ENCODE measurements at places on chromosomes 1 and 21. TPM values are rescaled to one million over a fixed set of nuclear protein-coding genes. Genes with fewer than 3 reads are reported as not detected.

DNA sequence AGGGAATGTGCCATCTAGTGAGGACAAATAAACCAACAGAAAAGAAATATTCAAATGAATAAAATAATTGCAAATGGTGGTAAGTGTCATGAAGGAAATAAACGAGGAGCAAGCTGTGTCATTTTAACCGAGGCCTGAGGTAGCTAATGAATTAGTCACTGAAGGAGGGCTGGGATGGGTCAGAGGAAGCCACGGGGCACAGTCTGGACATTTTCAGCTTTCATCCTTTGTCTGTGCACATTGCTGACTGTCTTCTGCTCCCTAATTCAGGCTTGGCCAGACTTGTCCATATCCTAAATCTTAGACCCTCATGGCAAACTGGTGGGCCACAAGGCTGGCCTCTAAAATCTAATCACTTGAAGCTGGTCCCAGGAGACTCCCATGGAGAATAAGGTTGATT, 138.4 kb downstream of the RHOU start:
- DNase-seq = no peak

GRCh38 chr1:29500041-29500440, 263.7 kb downstream of the PTPRU start:
- no peak for DNase-seq

DNA sequence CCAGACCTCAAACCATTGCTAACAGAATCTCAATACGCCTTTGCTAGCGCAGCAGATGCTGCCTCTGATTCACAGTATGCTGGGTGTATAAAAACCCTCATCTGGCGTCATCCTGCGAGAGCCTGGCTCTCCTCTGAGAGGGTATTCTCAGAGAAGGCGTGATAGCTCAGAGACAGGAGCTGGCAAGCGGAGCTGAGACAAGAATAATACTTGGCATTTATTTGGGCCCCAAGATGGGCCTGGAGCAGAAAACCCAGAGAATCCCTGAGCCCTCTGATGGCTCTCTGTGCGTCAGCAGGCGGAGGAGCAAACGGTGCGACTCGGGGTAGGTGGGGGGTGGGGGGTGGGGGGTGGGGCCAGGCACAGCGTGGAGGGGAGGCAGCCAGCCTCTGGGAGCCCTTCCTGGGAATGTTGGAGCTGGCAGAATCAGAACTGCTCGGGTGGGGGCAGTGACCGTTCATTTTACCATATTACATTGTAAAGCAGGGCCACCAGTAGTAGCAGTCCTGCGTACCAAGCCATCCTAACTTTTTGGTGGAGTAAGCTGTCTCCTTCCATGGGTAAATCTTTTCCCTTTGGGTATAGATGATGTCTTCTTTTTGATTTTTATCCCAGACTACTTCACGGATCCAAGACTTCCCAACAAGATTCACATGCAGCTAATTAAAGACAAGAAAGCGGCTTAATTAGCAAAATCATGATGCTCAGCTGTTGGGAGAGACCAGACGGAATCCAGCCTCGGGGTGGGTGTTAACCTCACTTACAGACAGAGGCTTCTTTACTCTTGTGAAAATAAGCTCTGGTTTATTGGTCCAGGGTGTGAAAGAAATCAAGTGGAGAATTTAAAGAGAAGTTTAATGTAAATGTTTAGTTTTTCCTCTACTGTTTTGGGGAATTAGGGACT, 7.1 kb downstream of the RIIAD1 start:
- no peak for DNase-seq

Gene CFHR2
- not detected for total RNA-seq

DNA sequence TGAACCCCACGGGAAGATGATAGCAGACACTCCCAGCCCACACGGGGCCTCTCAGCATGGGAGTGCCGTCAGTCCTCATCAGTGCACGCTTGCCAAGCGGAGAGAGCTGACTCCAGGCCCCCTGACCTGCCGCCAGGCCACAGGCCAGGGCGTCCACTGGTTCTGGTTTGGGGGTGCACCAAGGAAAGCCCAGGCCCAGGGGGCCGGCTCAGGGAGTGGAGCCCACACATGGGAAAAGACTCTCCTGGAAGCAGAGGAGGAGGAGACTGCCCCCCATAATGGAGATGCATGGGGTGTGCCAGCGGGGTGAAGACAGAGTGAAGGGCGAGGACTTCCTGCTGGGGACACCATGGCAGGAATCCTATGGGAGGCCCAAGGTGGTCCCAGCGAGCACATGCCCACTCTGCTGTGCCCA, 6.4 kb downstream of the TRIM11 start:
- DNase-seq = no peak

Gene MAB21L3
- total RNA-seq = not detected

DNA sequence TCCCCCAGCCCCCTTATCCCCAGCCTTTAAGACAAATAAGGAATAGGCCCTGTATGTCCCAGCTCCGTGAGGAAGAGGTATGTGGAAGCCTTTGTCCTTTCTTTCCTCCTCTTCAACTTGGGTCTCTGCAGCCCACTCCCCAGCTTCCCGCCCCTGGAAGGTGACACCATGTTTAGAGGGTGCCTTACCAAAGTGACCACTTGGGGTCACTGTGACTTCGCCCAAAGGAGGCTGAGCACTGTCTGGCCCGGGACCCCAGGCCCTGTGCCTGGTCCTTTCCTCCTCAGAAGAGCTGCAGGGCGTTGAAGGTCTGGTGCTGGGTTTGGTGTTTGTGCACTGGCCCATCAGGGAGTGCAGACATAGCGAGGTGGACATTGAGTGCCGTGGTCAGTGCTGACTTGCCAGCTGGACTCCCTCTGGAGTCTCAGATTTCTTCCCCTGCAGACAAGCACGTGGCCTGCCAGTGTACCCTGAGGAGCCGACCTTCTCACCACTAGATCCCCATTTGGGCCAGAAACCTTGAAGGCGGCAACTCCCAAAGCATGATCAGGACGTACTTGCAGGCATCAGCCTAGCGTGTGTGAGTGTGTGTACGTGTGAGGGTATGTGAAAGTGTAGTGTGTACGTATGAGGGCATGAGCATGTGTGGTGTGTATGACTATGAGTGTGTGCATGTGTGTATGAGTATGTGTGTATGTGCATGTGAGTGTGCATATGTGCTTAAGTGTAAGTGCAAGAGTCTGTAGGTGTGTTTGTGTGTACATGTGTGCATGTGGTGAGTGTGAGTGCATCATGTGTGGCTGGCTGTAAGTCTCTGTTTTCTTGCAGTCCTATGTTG, 181.4 kb upstream of the KIAA0040 start:
- peak; percentile 42 for DNase-seq

- no peak for DNase-seq
Observed at GRCh38 chr1:79629414-79629813, 622.9 kb upstream of the ADGRL4 start.

Gene KCTD3
- 3.2 TPM for total RNA-seq

Gene OR2L8
- total RNA-seq = not detected

DNA sequence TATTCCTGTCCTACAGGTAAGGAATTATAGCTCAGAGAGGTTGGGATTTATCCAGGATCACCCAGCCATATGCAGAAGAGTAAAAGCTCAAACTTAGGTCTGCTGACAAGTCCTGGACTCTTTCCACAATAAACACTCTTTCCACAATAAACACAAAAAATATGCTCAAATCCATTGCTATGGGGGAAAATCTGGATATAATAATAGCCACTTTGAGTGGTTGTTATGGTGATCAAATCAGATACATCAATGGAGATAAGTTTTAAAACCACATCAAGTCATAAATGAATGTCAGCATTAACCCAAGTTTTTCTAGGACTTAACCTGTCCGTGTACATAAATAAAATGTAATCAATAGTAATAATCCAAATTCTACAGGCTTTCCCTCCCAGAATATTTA, 22.3 kb upstream of the TTF2 start:
- no peak for DNase-seq

DNA sequence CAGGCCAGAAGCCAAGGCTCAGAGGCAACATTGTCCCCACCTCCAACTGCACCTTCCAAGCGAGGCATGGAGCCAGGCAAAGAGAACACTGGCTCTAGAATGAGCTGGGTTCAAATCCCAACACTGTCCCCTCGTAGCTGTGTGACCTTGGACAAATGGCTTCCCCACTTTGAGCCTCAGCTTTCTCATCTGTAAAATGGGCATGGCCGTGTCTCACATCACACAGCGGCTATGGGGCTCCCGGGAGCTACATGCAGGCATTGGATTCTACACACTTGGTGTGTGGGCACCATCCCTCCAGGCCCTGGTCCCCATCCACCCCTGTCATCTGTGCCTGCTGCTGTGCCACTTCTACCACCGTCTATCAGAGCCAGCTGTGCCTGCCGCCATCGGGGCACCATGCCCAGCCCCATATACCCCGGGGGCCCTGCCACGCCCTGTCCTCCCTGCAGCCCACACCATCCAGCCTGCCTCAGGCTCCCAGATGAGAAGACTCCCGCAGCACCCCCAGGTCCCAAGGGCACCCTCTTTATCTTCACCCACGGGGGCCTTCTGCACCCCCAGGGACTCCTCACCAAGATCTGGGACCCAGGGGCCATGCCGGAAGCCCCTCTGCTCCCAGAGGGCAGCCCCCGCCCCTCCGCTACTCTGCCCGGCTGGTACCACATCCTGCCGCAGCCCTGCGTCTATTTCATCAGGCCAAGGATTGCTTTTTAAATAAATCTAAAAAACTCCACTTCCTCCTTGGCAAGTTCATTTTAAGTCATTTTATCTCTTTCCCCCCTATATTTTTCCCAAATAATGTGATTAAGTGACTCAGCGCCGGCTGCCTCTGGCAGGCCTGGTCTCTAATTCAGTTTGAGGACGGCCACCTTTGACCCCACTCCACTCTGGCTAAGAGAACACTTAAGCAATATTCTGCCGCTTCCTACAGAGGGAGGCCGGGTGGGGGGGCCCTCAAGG, 107.8 kb upstream of the TARDBP start:
- DNase-seq = peak; percentile 59

- DNase-seq = no peak
Observed at GRCh38 chr1:184166485-184166884, 115.0 kb downstream of the TSEN15 start.

Gene S100A2
- 0.74 TPM for total RNA-seq

DNA sequence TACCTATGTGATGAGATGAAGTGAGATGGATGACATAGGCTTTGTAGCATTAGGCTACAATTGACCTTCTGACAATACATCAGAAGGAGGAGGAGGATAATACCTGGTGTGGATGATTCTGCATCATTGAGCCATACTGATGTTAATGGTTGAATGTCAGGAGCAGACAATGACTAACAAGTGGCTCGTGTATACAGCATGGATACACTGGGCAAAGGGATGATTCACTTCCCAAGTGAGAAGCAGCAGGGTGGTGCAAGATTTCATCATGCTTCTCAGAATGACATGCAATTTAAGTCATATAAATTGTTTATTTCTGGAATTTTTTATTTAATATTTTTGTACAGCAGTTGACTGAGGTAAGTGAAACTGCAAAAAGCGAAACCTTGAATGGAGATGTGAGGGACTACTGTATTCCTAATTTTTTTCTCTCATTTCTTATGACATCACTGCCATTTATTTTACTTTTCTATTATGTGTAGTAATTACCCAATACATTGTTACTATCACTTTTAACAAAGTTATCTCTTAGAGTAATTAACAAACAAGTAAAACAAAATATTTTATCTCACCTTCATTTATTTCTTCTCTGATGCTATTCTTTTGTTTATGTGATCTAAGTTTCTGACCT, 34.4 kb upstream of the COP1 start:
- peak; percentile 65 for DNase-seq

- no peak for DNase-seq
Observed at GRCh38 chr1:183411091-183411490, 7.1 kb downstream of the NMNAT2 start.

DNA sequence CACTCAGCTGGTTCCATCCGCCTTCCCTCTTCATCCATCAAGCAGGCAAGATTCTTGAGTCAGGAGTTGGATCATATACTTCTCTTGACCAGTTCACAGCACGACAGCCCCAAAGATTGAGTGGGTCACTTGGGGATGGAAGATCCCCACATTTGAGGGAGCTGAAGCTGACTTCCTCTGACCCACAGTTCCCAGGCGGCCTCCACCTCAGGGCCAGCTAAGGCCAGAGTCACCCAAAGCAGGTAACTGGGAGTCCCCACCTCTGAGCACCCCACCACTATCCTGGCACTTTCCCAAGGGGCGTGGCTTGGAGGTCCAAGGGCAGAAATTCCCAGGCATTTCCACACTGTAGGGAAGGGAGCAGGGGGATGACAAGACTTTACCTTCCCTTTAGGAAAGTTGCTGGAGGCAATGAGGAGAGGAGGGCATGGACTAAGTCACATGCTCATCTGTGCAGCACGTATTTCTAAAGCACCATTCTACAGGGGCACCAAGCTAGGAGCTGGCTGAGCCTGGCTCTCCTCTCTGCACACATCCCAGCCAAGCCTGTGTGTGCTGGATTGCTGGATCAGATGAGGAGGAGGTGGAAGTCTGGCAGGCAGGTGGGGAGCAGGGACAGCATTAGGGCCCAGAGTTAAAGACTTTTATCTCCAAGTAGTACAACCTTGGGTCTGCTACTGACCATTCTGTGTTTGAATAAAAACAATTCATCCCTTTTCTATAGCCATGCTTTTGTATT, 1.3 kb upstream of the RD3 start:
- no peak for DNase-seq

DNA sequence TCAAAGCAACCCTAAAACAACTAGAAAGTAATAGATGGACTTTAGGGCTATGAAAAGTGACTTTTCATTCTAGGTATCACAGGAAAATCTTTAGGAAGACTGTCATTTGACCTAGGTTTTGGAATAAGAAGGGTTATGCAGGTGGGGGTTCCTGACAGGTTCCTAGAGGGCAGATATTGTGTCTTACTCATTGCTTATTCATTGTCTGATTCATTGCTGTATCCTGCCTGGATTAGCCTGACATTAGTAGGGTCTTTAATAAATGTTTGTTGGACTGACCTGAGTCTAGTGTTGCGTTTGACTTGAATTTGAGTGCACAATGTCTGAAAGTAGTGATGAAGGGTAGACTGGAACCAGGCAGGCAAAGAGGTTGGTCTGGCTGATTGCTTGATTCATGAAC, 6.0 kb downstream of the FNBP1L start:
- DNase-seq = no peak

Gene DNASE2B
- not detected for total RNA-seq

- no peak for DNase-seq
Observed at GRCh38 chr1:243572940-243573339, 277.1 kb downstream of the AKT3 start.

Gene MTMR11
- total RNA-seq = 0.69 TPM

- no peak for DNase-seq
Observed at GRCh38 chr1:67635055-67635809, 49.8 kb upstream of the GADD45A start.

- DNase-seq = no peak
Observed at GRCh38 chr1:37047542-37047941, 13.2 kb upstream of the GRIK3 start.

Gene CLEC20A
- not detected for total RNA-seq

Gene C1orf210
- total RNA-seq = not detected

All from activated naive CD4-positive, alpha-beta T cell treated with anti-CD3 and anti-CD28 coated beads for 36 hours (primary cell).